ENCODE measurements at places on chromosomes 12 and 14.

- no peak for DNase-seq
Observed at GRCh38 chr12:91139286-91139685, 28.0 kb upstream of the LUM start.

DNA sequence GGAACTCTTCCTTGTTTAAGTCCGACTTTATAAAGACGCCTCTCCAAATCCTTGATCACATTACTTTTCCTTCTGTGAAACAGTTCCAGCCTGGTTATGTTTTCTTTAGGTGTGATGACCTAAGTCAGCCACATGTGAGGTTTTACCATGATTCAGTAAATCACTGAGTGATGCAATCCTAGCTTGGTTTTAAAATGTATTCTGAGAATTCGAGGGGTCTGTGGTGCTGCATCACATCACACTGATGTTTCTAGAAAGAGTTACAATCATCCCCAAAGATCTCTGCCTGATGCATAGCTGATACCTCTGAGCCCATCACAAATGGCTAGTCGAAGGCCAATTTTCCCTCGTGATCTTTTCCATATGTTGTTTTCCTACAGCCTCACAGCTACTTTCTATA lies 152.7 kb downstream of the ANO2 start:
- no peak for DNase-seq

DNA sequence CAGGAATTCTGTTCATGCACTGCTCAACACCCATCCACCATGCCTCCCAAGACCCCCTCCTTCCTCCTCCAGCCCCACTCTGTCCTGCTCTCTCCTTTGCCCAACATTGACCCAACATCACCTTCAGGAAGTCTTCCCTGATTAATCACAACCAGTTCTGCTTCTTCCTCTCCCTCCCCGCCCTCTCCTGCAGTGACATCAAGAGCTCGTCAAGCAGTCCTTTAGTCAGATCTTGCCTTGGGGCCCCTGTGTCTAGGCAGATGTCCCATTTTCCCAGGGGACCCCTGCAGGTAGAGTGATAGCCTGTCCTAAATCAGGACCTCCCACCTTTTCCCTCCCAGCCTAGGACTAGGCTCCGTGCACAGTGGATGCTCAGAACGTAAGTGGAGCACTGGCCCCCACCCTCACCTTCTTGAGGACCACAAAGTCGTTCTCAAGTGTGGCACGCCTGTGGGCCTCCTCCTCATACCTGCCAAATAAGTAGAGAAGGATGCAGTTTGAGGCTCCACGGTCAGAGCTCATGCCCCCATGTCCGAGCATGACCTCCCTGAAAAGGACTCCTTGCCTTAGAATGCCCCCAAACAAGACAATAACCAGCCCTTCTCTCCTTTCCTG lies 2.3 kb downstream of the KRT78 start:
- no peak for DNase-seq

GRCh38 chr14:90849787-90850444 lies 33.7 kb upstream of the TTC7B start:
- no peak for DNase-seq

DNA sequence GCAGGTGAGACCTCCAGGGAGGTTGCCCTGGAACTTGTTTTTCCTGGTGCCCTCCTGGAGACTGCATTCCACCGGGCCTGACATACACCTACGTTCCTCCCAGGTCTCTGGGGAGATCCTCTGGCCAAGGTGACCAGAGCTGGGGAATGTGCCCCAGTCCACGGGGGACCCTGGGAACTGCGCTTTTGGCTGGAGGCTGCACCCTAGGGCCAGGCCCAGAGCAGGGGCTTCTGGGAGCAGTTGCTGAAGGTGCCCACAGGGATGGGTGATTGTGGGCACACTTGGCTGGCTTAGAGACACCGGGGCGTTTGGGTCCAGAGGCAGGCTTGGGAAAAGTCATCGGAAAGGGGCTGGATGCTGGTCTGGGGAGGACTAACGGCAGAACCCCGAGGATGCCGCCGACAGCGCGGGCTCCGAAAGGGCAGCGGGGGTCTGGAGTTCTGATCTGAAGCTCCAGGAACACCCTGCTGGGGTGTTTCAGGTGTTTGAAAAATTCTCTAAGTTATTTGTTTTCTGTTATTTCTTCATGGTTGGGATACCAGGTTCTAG lies 36.5 kb upstream of the TDRD9 start:
- no peak for DNase-seq

GRCh38 chr12:42695490-42695995 lies 106.0 kb upstream of the PRICKLE1 start:
- no peak for DNase-seq

DNA sequence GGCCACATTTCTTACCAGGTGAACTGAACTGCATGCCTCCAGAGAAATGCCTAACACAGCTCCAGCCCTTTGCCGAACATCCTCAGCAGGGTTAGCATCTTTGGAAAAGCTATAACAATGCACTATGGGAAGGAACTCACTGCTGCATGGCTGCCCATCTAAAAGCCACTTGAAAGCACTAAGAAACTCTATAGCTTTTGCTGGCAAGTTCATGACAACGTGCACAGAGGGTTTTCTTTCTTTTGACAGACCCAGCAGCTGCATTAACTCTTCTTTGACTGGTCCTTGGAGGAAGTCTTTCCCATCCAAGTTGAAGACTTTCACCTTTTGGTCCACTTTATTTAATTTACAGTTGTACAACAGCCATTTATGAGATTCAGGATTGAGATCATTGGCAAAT lies 5.3 kb downstream of the TRMT5 start:
- no peak for DNase-seq

- DNase-seq = no peak
Observed at GRCh38 chr12:60494244-60494643, 898.4 kb downstream of the SLC16A7 start.

GRCh38 chr12:113136128-113136989 lies 798 bp upstream of the RASAL1 start:
- no peak for DNase-seq

DNA sequence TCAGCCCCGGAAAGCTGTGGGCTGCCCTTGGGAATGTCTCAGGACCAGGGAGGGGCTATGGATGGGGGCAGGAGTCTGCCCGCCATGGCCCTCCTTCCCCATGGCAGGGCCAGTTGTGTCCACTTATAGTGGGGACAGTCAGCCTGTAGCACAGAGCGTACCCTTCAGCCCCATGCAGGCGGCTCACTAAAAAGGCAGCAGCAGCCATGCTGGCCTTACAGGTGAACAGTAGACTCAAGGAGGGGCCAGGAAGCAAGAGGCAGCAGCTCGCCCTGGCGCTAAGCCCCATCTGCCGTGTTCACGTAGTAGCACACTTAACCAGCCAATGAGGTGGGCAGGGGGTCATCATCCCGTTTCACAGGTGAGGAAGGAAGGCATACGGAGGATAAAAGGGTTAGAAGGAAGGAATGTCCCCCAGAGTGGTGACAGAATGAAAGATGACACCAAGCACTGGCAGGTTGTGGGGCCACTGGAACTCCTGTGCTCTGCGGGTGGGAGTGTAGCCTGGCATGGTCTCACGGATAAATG lies 52.7 kb downstream of the FAM222A start:
- DNase-seq = no peak

GRCh38 chr12:94616203-94616729 lies 34.1 kb downstream of the TMCC3 start:
- no peak for DNase-seq

- no peak for DNase-seq
Observed at GRCh38 chr12:130932061-130932930, 21.4 kb upstream of the ADGRD1 start.

- DNase-seq = no peak
Observed at GRCh38 chr14:93719256-93719655, 69.0 kb downstream of the PRIMA1 start.

DNA sequence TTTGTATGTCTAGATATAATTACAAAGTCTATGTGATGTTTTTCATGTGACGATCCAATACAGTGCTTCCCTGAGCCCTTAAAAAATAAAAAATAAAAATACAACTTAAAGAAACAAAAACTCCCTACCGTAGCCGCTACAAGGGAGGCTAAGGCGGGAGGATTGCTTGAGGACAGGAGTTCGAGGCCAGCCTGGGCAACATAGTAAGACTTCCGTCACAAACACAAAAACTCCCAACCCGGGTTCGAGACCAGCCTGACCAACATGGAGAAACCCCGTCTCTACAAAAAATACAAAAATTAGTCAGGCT lies 669 bp upstream of the CDKN3 start:
- DNase-seq = no peak

DNA sequence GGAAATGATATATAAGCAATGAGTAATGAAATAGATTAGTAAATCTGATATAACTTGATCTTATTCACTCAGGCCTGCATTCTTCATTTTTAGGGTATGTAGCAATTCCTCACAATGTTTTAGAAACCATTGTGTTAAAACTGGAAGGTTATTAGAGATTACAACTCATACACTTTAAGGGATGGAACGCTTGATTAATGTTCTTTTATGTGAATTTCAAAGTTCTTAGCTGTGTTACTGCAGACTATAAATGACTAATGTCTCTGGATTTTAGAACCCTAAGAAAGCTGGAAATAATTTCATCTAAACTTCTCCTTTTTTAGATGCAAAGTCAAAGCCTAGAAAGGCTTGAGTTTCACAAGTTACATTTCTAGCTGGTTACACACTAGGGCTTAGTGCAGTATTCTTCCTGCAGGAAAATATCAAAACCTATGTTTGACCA lies 148.2 kb upstream of the CLEC14A start:
- DNase-seq = no peak

DNA sequence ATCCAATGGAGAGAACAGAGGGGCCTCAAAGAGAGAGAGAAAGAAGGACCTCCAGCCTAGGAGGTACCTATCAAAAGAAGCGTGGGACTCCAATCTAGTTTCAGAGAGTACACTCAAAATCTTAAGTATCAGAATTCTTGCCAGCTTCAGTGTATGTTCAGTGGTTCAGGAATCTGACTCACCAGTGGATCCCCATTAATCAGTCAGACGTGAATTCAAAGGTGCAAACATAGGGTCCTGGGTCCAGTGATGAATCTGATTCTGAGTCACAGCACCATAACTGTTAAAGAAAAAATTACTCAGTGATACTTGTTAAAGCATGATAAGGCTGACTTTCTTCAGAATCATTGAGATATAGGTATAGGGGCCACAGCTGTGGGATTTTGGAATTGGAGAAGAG lies 33.2 kb downstream of the ETNK1 start:
- no peak for DNase-seq

GRCh38 chr12:97267594-97268202 lies 194.9 kb upstream of the RMST start:
- no peak for DNase-seq

- DNase-seq = no peak
Observed at GRCh38 chr14:22118899-22119477, 445.4 kb upstream of the OR4E1 start.

- DNase-seq = no peak
Observed at GRCh38 chr14:74720526-74720925, 7.6 kb downstream of the FCF1 start.

DNA sequence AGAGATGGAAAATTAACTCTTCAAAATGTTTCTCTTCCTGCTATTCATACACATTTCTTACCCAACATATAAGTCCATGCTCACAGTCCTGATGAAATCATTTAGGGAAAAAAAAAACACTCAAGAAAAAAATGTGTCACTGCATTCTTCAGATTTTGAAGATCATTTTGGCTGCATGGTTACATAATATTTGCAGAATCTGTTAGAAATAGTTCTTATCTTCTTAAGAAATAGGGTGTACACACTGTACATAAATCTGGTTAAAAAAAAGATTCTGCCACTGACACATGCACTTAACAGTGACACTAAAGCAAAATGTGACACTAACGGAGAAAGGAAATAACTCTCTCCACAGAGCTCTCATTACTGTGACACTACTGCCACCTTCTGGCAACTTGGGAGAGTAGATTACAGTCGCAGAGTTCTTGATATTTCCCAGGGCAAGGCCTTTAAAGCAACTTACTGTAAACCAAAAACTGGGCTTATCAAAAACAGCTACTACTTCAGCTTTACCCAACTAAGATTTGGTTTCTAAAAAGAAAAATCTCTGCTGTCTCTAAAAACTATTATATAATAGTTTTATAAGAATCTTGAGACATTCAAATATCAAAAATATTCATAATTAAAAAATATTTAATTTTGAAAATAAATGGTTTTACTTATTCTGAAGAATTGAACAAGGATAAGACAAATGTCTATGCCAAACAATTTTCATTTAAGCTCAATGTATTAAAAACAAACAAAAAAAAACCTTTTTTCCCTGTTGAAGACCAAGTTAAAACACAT lies 65.0 kb downstream of the SETD3 start:
- DNase-seq = peak; percentile 67

DNA sequence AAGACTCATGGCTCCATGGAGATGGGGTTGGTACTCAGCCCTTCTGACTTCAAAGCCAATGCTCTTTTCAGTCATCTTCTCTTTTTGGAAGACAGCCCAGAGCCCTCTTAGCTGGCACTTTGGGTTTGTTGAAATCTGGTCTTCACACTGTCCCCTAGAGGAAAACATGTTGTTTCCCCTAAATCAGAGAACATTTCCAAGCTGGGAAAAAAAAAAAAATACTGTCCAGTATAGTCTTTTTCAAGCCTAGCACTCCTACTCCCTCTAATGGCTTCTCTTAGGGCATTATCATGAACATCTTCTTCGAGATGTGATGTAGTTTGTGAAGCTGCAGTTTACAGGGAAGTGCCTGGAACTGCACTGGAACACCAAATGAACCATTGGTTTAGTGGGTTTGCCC lies 3.0 kb upstream of the ZC3H14 start:
- DNase-seq = no peak

DNA sequence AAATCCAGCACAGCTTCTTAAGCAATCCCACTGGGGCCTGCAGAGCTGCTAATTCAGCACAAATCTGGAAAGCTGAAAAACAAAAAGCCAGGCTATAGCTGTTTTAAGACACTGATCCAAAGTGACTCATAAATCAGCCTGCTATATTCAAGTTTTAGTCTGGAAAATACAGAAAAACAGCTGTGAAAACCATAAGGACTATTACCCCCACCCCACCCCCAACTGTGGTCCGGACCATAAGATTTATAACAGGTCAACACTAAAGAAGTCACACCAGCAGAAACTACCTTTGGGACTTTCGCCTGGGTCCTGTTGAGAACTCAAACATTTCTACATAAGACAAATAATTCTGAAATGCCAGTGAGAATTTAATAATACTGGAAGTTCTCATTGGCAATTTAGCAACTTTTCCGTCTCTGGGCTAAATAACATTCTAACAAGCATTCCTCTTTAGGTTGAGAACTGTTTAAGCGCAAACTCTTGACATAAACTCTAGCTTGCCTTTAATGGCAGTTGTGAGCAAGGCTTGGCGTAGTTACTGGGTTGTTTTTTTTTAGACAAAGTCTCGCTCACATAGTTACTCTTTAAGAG lies 3.3 kb downstream of the LRIG3 start:
- DNase-seq = no peak
